PC-9 (cell line): ENCODE measurements at places on chromosomes 16 and 17. TPM values are rescaled to one million over a fixed set of nuclear protein-coding genes. Genes with fewer than 3 reads are reported as not detected.

The KRT33B gene
- not detected in 2 replicates for total RNA-seq

DNA sequence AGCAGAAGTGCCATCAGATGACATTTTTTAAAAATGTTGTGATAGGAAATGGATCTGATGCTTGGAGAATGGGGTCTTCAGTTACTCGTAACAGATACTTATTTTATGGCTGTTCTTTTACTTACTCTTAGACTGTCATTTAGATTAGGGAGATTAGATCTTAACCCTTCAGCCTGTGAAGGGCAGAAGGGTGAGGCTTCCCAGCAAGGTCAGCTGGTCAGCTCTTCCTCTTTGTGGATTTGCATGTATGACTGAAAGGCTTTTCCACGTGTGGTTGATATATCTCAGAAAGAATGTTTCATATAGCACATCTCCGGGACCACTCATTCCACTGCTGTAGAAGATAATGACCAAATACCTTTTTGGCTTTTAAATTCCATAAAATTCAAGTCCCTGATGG, 27.4 kb downstream of the GRB7 start:
- DNase-seq = no peak

The TRPV2 gene
- 3.1 and 5.3 TPM in 2 replicates for total RNA-seq

DNA sequence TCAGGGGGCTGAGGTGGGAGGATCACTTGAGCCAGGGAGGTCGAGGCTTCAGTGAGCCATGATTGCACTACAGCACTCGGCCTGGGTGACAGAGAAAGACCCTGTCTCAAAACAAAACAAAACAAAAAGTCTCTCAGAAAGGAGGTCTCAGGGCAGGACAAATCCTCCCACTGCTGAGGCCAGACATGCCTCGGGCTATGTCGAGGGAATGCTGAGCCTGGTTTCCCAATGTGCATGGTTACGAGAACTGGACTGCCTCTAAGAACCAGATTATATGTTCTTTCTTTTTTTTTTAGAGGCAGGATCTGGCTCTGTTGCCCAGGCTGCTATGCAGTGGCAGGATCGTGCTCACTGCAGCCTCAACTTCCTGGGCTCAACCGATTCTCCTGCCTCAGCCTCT, 27.6 kb downstream of the TRAP1 start:
- no peak for DNase-seq

The NACA2 gene
- not detected in 2 replicates for total RNA-seq

GRCh38 chr17:53118948-53119347, 703.8 kb upstream of the KIF2B start:
- no peak for DNase-seq

The CIBAR2 gene
- not detected in 2 replicates for total RNA-seq

DNA sequence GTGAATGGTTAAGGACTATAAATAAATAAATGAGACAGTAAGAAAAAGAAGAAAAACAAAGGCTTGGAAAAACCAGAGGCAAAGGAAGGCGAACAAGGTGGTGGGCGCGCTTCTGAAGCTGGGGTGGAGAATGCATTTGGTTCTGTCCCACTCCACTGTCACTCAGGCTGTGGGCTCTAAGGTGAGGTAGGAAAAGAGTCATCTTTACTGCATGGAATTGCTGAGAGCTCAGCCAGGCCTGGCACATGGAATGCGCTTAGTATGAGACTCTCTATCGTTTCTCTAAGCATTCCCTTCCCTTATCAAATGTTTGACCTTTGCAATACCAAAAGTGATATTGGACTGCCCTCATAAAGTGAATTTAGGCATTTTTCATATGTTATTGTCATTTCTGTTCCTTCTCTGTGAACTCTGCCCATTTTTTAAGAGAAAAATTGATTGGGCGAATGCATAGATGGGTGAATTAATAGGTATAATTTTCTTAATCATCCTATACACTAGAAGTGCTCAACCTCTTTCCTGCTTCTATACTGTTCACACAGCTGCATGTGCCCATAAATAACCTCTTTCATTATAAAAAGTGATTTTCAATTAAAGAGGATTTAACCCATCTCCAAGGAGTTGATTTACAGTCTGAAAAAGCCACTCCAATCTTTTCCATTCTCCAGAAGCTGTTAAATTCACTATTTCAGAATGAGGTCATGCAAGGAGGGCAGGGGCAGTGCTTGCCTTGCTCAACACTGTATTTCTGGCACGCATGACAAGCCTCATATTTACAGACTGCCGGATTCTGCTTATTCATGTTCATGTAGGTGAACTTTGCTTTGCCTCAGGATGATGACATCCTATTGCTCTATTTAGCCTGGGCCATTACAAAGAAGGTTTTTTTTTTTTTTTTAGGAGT, 87.7 kb downstream of the MYH10 start:
- DNase-seq = peak; percentile 66

- no peak for DNase-seq
Observed at GRCh38 chr17:54882950-54883349, 17.7 kb upstream of the TOM1L1 start.

DNA sequence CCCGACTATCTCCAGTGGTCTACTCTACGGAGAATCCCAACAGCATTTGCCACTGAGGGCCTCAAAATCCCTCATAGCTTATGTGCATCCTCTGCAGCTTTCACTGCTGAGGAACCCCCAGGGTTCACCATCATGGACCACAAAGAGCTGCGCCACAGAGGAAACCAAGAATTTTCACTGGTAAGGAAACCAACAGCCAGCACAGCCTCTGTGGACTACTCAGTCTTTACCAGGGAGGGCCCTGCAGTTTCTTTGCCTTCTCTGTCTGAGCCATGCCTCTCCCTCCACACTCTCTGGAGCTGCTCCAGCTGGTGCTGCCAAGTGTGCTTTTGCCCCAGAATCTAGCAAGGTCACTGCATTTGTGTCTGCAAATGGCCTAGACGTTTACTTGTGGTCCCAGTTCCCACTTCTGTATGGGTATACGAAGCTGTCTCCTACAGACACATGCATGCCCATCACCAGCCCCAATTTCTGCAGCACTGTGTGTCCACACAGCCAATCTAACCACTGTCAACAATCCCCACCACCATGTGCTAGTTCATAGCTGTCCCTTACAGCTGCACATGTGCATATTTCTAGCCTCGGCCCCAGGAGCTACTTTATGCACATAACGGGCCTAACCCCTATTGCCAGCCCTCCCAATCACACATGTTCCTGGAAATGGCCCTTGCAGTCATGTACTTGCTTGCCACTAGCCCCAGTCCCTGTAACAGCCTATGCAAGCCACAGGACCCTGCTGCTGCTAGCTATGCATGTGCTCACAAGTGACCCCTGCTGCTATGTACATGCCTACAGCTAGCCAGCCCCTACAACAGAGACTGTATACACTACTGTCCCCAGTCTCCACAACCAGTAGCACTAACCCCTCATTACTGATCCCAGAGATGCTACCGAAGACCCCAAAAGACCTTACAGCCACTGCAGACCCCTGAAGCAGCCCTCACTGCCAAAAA, 1437.4 kb downstream of the CDH11 start:
- DNase-seq = no peak

- DNase-seq = no peak
Observed at GRCh38 chr17:31841850-31842194, 17.2 kb downstream of the COPRS start.

GRCh38 chr17:72117535-72118334, 3.1 kb upstream of the SOX9 start:
- DNase-seq = no peak

GRCh38 chr16:3859889-3860288, 20.6 kb downstream of the CREBBP start:
- no peak for DNase-seq

GRCh38 chr16:46908540-46909372, 24.6 kb downstream of the GPT2 start:
- peak; percentile 52 for DNase-seq

DNA sequence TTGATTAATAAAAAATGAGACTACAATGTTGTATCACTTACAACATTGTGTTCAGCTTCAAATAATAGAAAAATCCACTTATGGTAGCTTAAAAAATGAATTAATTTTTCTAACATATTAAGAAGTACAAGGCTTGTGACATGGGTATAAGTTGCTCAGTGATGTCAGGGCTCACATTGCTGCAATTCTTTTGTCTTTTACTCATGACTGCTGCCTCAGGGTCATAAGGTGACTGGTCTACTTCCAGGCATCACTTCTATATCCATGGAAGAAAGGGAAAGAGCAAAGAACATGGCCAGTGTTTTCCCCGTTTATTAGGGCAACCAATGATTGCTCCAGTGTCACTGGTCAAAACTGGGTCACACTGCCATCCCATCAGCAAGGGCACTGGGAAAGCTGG, 295.3 kb downstream of the MAP2K4 start:
- no peak for DNase-seq

DNA sequence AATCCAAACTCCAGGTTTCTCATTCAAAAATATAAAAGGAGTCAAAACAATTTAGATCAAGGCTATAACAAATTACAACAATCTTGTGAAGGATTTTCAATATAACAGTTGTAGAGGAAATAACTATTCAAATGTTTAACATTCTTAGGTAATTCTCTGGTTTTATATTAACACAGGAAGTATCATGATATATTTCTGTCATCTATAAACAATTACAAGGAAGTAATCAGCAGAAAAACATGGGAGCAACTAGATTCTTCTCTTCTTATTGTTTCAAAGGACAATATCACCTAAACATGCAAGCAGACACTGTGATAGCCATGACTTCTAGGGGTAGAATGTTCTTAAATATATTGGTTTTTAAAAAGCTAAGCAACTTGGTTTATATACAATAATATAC, 49.9 kb downstream of the FBXL20 start:
- DNase-seq = no peak

The TP53TG3F gene
- total RNA-seq = not detected in 2 replicates

GRCh38 chr16:10039220-10040096, 142.8 kb downstream of the GRIN2A start:
- DNase-seq = no peak

The ABCA6 gene
- total RNA-seq = not detected in 2 replicates

DNA sequence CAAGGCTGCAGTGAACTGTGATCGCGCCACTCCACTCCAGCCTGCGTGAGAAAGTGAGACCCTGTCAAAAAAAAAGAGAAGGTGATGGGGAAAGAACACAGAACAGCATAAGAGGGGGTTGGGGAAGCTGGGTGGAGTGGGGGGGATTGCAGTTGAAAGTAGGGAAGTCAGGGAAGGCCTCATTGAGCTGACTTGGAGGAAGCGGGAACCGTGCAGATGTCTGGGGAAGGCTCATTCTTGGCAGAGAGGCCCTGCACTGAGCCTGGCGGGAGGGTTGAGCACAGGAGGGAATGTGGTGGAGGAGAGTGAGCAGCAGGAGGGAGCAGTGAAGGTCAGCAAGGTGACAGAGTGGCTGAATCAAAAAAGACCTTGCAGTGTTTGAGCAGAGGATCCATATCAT, 26.9 kb downstream of the IL4R start:
- DNase-seq = no peak

- no peak for DNase-seq
Observed at GRCh38 chr16:57306676-57307341, 22.3 kb upstream of the PLLP start.

DNA sequence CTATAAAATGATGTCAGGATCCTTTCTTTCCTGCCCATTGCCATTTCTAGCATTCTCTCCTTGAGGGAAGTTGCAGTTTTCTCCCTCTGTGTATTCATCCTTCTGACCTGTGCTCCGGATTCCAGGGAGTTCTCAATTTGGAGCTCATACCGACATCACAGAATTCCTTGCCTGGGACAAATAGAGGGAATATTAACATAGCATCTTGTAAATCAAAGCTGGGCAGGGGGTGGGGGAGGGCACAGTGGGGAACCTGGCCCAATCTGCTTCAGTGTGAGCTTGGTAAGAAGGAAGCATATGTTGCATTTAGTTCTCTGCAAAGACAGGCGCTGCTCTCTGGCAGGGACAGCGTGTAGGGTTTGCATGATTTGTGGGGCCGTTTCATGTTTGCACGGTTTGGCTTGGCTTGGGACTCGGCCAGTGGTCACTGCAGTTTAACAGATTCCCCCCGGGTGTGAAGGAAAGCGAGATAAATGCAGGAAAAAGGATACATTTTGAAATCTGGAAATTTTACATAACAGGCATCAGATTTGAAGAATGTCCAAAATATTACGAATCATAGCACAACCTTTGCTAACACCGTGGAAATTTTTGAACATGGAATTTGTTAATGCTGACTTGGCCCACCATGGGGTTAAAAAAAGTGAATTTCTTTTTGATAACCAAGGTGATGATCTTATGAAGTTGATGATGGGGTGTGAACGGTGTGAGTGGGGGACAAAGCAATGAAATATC, 178.0 kb downstream of the WWOX start:
- no peak for DNase-seq

The HASPIN gene
- 25.1 and 26.8 TPM in 2 replicates for total RNA-seq

GRCh38 chr17:20095336-20096080, 86.3 kb downstream of the SPECC1 start:
- DNase-seq = peak; percentile 19

GRCh38 chr17:79095345-79096055, 20.9 kb downstream of the ENGASE start:
- no peak for DNase-seq

The SYNGR3 gene
- total RNA-seq = 4.3 and 4.5 TPM in 2 replicates

- no peak for DNase-seq
Observed at GRCh38 chr17:27782791-27783206, 17.5 kb downstream of the NOS2 start.

DNA sequence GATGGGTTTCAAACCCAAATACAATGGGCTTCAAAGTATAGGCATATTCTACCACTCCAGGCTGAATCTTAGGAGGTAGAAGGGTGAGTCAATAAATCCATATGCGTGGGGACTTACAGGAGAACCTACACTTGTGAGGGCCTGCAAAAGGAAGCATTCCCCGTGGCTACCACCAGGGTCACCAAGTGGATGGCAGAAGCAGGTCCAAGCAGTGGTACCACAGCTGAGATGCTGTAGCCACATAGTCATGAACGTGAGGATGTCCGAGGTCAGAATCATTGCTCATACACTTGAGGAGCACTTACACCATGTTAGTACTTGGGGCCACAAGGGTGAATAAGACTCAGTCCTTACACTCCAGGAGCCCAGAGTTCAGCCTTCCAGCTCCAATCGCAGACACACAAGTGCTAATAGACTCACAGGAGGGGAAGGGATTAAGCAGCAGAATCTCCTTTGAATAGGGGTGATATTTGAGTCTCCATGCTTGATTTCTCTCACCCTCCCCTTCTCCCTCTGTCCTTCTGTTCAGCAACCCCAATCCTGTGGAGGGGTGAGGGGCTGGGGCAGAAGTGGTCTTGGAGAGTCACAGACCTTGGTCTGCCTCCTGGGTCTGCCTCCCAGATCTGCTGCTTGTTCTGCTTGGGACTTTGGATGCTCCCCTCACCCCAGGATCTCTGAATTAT, 42.5 kb upstream of the ASIC2 start:
- no peak for DNase-seq

DNA sequence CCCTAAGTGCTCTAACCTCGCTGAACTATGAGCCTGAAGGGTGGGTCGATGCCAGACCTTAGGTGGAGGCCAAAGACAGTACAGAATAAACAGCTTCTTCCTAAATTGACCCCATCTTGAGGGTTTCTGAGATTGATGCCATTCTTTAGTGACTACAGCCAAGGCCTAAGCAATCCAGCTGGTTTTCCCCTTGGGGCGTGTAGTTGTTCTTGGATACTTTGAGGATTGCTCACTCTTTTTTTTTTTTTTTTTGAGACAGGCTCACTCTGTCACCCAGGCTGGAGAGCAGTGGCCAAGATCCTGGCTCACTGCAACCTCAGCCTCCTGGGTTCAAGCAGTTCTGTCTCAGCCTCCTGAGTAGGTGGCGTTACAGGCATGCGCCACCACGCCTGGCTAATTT, 2.0 kb downstream of the OVCA2 start:
- peak; percentile 65 for DNase-seq

The SULT1A4 gene
- total RNA-seq = 11.1 and 16.7 TPM in 2 replicates

- no peak for DNase-seq
Observed at GRCh38 chr16:84678541-84678940, 21.3 kb upstream of the USP10 start.
